ENCODE measurements at places on chromosomes 13 and 19.
A peak's percentile ranks its signal among the peaks of the same experiment; 100 is the strongest.

DNA sequence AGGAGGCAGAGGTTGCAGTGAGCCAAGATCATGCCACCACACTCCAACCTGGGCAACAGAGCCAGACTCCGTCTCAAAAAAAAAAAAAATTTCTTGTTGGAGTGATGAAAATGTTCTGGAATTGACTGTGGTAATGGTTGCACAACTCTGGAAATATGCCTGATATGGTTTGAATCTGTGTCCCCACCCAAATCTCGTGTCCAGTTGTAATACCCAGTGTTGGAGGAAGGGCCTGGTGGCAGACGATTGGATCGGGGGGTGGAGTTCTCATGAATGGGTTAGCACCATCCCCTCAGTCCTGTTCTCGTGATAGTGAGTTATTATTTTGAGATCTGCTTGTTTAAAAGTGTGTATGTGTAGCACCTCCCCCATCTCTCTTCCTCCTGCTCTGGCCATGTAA lies 41.1 kb upstream of the MAP3K10 start:
- no peak for DNase-seq

DNA sequence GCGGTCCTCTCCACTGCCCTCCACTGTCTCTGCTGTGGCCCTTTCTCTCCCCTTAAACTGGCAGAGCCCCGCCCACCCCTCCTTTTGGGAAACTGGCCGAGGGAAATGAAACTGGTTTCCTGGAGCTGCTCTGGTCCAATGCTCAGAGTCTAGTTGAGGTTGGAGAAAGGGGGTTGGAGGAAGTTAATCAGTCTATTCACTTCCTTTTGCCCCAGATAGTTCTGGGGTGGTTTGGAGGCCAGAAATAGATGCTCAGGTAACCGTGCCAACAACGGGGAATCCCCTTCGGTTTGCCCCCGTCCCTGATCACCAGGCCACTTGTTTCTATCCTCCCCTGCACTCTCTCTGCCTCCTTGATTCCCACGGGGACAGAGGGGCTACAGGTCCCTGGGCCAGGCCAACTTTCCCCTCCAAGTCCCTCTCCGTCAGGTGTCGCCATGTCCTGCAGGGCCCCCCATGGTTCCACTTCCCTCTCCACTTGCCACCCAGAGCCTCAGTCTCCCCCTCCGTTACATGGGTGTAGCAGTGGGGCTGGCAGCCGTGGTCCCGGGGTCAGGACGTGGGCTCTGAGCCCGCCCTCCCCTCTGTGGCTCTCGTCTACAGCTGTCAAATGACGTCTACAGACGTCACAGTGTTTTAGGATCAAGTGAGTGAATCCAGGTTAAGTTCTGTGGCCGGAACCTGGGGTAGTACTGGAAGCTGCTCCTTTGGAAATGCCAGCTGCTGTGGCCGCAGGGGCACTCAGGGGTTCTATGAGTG lies at the start of gene IL4I1:
Gene IL4I1, minus strand, starts transcription at position 25 of the 759 bp plus-strand sequence. CDS start 727 bp downstream, outside the sequence.
- peak; percentile 39 for DNase-seq

GRCh38 chr13:106373989-106374572 lies 161.4 kb downstream of the EFNB2 start:
- DNase-seq, result no peak

DNA sequence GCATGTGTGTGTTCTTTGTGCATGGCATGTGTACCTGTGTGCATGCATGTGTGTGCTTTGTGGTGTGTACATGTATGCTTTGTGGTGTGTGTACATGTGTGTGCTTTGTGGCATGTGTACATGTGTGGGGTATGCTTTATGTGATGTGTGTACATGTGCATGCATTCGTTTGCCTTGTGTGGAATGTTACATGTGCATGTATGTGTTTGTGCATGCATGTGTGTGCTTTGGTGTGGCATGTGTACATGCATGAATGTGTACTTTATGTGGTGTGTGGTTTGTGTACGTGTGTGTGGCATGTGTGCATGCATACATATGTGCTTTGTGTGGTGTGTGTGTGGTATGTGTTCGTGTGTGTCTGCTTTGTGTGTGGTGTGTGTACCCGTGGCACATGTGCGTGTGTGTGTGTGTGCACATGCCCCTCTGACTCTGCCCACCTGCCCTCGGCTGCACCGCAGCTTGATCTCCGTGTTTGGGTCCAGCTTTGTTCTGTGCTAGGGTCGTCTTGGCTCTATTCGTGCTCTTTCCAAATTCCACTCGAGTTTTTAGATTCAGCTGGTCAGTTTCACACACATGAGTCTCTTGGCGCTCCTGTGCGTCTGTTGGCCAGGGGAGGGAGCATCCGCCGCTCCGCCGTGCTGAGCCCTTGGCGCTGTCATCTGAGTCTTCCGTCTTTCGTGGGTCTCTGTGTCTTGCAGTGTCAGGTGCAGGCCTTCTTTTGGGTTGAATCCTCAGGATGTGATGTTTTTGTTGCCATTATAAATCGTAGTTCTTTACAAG lies 46.5 kb upstream of the TFDP1 start:
- no peak for DNase-seq

DNA sequence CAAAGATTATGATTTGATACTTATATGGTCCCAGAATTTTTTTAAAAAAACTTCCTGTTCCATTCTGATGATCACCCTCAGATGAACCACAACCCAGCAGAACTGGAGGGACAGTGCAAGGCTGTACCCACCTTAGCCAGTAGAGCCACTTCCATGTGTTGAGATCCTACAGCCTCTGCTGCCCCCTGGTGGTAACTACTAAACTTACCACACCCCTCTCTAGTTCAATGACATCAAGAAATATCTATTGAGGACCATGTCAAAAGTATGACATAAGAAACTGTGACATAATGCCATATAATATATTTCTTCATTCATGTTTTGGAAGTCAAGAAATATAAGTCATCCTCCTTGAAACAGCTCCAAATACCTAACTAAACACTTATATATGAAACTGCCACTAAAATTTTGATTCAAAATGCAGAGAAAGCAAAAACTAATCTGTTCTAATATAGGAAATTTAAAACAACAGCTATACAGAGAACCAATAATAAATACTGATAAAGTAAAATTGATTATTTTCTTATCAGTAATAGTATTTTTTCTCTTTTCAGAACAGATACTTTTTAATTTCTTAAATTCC lies 412.6 kb downstream of the KCTD12 start:
- DNase-seq, result peak; percentile 47

- DNase-seq, result no peak
These were observed 420.4 kb upstream of the GPC6 start for GRCh38 chr13:92806215-92806614.

DNA sequence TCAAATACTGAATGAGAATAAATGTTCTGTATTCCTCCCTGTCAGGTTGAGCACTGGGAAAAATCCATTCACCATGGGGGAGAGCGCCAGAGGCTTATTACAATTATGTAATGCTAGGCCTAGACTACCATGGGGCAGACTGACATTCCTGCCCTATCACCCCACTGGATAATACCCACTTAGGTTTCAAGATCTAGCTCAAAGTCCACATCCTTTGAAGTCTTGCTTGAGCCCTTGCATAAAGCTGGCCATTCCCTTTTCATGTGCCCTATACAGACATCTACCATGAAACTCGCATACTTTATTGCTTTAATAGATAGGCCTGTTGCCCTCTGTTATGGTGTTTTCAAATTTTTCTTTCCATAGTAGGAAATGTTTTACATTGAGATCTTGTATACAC lies 149.3 kb downstream of the RGCC start:
- DNase-seq, result no peak

DNA sequence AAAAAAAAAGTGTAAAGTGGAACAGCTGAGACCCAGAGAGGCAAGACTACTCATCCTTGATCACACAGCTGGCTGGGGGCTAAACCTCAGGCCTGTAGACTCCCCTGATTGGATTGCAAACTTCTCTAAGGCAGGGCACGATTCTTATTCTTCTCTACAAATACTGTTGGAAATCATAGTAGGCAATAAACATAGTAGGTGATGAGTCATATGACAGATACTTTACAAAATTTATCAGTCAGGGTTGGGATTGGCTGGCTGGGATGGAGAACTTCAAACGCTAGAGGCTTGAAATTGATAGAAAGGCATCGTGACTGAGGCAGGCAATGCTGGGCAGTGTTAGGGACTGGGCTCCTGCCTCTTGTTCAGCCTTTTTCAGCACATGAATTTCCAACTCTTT lies 5.9 kb upstream of the MATK start:
- no peak for DNase-seq

DNA sequence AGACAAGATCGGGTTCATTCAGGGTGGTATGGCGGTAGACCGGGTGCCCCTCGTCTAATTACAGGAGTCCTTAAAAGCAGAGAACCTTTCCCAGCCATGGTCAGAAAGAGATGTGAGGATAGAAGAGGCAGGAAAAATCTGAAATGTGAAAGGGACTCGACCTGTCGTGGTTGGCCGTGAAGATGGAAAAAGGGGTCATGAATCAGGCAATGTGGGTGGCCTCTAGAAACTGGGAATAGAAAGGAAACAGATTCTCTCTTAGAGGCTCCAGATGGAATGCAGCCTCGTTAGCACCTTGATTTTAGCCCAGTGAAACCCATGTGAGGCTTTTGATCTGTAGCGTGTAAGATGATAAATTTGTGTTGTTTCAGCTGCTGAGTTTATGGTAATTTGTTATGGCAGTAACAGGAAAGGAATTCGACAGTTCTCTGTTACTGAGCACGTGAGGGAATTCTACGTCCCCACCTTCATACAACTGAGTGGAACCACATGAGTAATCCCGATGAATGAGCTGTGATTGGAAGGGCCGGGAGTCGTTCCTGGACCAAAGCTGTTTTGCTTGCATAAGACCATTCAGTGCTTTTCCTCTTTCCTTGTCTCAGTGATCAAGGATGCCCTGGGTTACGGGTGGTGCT lies 11.0 kb upstream of the CA11 start:
- DNase-seq, result no peak

DNA sequence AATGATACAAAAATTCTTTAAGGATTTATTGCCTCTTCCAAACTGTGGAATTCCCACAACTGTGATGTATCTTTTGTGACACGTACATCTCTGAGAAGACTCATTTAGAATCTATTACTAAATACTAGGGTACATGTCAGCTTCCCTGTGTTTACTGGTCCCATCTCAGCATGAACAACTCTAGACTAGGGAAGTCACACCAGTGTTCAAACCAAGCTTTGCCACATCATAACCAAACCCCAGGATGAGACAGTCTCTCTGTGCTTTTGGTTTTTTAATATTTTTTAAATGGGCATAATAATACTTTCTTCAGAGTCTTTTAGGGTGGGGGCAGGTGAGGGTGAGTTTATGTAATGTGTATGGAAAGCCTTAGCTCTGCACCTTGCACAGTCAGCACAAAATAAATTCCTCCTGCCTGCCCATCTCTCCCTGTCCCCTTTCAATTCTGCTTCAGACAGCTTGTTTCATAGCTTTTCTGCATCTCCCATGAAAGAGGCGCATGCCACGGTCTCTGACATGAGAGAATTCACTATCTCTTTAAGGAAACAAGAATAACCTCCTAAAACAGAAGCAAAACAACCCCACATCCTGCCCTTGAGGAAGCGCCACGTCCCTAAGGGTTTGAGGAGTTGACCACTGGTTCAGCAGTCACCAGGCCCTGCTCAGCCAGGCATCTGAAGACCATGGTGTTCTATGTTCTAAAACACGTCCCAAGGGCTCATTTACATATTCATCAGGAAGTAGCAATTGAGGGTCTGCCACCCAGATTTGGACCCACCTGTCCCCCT lies 174.5 kb downstream of the USP12 start:
- DNase-seq, result no peak

- no peak for DNase-seq
These were observed 21.2 kb downstream of the DEDD2 start for GRCh38 chr19:42196011-42197001.

GRCh38 chr13:44747179-44747578 lies 171.0 kb upstream of the TSC22D1 start:
- DNase-seq, result no peak

DNA sequence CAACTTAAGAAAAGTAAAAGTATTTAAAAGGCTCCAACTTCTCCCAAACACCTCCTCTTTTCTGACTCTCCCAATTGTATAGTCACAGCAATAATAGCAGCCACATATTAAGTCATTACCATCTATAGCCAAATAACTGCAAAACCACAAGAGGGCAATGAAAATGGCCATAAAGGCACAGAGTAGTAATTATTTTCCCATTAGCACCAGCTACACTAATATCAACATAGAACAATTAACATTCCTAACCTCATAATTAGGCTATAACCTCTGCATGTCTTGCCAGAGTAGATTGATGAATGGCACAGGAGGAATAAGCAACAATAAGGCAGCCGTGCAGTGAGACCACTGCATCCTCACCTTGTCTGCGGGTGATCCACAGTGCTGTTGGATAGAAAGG lies 226.4 kb upstream of the SERP2 start:
- DNase-seq, result no peak

DNA sequence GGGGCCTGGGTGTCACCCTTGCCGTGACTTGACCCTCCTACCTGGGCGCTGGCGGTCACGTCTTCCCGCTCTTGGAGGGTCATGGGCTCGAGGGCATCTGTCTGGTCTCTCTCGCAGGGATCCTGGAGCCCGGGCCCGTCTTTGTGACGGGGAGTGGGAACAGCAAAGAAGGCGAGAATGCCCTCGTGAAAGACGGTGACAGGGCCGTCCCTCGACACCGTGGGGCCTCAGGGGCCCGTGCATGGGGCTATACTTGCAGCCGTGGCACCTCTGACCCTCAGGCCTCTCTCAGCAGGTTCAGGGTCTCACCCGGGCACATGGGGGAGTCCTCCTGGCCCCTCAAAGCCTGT lies 20.9 kb upstream of the MATK start:
- DNase-seq, result no peak

GRCh38 chr19:56842412-56842811 lies 1.9 kb upstream of the PEG3 start:
- DNase-seq, result no peak

GRCh38 chr13:66921437-66921836 lies 308.7 kb downstream of the PCDH9 start:
- DNase-seq, result no peak

GRCh38 chr13:113792236-113792770 lies 33.3 kb downstream of the TMEM255B start:
- DNase-seq, result no peak

Data from stimulated activated CD8-positive, alpha-beta memory T cell treated with anti-CD3 and anti-CD28 coated beads, Interleukin-12 subunit alpha, Interleukin-12 subunit beta, amount 100 ng/mL, for 1 hour (primary cell).